ENCODE measurements at places on chromosomes 16 and 17.
A peak's percentile ranks its signal among the peaks of the same experiment; 100 is the strongest.

GRCh38 chr17:59366040-59366757, 34.7 kb downstream of the YPEL2 start:
- no peak for DNase-seq

DNA sequence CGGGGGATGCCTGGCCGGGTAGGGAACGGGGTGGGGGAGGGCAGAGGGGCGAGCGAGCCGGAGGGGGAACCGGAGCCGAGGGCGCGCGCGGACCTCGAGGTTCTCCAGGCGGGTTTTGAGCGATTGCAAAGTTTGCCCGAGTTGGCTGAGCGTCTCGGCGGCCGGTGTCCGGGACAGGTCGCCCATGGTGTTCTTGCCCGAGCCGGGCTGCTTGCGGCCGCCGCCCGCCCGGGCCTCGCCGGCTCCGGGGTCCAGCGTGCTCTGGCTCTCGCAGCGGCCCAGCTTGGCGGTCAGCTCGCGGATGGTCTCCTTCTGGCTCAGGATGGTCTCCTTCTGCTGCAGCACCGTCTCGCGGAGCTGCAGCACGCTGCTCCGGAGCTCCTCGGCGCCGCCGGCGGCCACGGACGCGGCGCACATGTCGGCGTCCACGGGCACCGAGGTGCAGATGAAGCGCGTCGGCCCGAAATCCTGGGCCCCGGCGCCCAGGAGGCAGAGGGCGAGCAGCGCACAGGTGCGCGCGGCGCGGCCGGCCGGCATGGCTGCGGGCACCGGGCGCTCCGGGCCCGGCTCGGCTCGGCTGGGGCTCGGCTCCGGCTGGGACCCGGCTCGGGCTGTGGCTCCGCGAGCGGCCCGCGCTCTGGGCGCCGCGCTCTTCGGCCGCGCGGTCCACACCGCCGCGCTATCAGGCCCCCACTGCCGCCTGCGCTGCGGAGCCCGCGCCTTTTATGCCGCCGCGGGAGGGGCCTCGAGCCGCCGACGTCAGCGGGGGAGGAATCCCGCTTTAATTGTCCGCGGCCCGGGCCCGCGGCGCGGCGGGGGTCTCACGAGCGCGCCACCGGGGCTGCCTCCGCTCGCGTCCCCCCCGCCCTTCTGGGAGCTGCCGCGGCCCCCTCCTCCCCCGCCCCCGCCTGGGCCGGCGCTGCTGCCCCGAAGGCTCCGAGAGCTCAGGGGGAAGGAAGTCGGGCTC, at the start of gene NPTX1:
NPTX1 (minus strand) TSS at position 698 of the 967 bp plus-strand sequence; CDS start at position 537, 161 bp downstream.
- no peak for DNase-seq

- DNase-seq, result no peak
Measured at GRCh38 chr16:64061621-64062020, 1060.2 kb downstream of the CDH11 start.

DNA sequence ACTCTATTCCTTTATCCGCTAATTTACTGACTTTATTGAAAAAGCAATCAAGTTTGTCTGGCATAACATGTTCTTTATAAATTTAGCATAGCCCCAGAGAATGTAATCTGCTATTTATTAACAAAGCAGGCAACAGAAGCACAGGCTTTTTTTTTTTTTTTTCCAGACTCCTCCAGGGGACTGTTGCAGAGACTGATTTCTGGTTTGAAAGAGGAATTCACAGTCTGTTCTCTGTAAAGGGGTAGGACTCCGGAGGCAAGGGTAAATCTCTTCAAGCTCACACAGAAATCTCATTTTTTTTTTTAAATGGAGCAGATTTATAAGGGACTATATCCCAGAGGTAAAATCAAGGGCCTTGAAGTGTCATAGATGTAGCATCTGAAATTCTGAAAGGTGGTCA, 1386.5 kb upstream of the CDH8 start:
- no peak for DNase-seq

DNA sequence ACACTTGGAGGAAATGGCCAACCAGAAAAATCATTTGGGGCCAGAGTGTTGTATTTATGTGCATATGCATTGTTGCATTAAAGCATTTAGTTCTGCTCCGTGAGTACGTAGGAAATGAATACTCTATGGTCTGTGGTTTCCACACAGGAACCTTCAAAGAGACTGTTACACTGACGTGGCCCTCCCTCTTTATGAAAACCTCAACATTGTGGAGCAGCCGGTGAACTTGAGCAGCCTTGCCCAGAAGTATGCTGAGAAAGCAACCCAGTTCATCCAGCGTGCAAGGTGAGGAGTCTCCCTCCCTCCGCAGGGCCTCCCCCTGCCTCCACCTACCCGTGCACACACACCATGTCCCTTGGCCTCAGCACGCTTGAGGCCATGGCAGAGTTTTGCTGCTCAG, 65.2 kb downstream of the ARSG start:
- DNase-seq, result peak; percentile 39

DNA sequence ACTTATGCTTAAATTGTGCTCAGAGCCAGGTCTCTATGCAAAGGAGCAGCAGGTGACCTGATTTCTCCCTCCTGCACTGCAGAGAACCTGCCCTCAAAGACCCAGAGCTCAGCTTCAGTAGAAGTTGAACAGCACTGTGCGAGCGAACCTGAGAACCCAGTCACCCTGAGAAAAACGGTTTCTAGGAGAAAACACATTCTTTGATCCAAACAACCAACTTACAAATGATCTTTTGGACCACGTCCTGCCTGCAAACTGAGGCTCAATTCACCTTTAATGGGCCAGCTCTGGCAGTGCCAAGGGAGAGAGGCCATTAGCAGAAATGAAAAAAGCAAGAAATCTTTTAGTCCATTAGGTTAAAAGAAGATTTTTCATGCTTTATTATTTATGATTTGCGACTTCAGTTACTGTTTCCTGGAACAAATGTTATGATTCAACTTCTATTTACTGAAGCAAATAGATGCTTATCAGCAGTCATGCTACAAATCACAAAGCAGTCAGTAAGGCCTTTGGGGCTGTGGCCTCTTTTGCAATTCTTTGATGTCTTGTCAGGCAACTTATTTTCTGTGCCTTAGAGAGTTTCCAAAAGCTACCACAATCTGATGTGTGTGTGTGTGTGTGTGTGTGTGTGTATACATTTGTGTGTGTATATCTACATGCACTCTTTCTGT, 65.7 kb upstream of the LRRC37A3 start:
- DNase-seq, result peak; percentile 45

DNA sequence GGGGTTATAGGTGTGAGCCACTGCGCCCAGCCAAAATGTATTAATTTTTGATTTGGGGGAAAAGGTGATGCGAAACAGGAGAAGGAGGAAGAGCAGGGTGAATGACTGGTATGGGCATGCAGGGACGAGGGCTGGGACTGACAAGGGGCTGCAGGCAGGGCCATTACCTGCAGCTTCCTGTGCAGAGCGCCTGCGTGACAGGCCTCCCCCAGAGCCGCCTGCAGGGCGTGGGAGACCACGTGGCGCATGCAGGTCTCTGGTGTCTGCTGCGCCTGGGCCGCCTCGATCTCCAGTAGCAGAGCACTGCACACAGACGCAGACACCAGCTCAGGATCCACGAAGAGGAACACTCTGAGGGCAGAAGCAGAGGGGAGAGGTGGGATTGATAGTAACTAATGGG, 32.4 kb downstream of the PIK3R6 start:
- no peak for DNase-seq

GRCh38 chr17:82884341-82884969, 44.6 kb upstream of the ZNF750 start:
- DNase-seq, result no peak

- DNase-seq, result no peak
Measured at GRCh38 chr17:46805771-46806170, 12.7 kb downstream of the WNT3 start.

DNA sequence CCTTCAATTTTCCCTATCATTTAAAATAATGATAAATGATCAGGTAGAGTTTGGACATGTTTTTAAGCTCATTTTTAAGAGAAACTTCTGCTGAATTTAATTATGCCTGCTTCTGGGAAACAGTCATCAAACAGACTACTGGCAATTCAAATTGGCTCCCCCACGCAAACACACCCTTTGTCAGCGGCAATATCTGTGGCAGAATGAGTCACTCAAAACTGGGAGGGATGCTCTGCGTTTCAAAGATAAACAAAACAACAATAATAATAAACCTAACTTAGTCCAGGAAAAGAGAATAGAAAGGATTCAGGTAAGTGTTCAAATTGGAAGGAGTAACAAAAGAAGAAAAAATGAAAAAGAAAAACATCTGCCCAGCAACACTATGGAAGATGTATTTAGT, 108.1 kb upstream of the ERCC4 start:
- no peak for DNase-seq

GRCh38 chr16:51144203-51144602, 6.9 kb downstream of the SALL1 start:
- DNase-seq, result no peak

- DNase-seq, result no peak
Measured at GRCh38 chr16:88434746-88435145, 18.3 kb upstream of the ZFPM1 start.

GRCh38 chr17:1005361-1005946, 8.5 kb downstream of the TIMM22 start:
- no peak for DNase-seq

DNA sequence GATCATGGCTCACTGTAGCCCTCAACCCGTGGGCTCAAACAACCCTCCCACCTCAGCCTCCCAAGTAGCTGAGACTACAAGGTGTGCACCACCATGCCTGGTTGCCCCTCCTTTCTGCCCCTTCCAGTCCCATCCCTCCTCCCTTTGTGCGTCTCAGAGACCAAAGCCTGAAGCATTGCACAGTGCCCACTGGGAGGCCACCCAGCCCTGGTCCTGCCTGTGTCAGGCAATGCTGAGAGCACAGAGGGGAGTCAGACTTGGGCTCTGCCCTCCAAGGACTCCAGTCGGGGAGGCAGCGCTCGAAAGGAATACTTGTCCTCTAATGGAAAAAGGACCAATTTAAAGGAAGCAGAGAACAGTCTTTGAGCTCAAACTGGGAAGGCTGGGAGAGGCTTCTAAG, 20.4 kb downstream of the RAI1 start:
- DNase-seq, result no peak

- no peak for DNase-seq
Measured at GRCh38 chr16:29972500-29972899, 1.2 kb upstream of the TAOK2 start.

GRCh38 chr17:73603971-73604370, 40.3 kb downstream of the SDK2 start:
- DNase-seq, result no peak

DNA sequence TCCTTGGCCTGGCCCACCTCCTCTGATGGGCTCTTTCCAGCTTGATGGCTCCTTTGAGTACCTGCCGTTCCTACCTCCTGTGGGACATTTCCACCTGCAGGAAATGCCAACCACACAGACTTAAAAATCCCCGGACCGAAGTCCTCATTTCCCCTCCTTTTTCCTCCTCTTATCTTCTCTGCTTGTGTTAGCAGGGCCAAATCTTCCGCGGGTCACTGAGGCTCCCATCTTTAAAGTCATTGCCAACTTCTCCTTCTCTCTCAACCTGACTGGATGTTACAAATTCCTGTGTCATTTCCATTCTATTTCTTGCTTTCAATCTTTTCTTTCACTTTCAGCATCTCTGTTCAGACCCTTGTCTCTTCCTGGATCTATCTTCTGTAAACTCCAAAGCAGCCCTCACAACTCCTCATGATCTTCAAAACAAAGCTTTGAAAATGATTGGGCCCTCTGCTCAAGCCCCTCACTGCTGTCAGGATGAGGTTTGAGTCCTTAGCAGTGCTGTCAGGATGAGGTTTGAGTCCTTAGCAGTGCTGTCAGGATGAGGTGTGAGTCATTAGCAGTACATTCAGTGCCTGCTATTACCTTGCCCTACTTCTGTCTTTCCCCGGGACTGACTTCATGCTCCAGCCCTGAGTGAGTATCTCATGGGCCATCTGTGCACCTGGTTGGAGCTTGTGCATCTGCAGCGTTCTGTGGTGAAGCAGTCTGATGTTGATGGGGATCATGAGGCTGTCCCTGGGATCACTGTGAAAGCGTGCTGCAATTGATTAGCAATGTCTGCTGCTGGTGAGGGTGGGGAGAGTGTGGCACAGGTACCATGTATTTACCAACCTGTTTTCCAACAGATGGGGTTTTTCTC, 100.1 kb downstream of the IRF8 start:
- DNase-seq, result no peak

- no peak for DNase-seq
Measured at GRCh38 chr16:50478773-50479149, 69.4 kb upstream of the NKD1 start.

DNA sequence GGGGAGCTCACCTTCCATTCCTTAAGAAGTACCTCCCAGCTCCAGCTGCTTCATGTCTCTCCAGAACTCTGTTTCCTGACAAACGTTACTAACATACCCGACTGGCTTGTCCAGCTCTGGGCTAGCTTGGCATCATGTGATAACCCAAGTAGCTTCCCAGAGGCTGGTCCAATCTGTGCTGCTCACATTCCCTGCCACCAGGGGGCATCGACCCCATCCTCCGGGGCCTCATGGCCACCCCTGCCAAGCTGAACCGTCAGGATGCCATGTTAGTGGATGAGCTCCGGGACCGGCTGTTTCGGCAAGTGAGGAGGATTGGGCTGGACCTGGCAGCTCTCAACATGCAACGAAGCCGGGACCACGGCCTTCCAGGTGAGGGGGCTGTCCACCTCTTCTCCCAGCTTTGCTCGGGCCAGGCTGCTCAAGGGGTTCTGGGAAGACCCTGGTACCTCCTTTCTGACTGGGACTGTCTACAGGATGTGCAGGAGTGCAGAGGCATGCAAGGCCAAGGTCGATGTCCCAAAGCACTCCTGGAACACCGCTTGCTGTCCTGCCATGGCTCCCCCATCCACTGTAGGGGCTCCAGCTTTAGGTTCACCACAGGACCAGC, 7.6 kb downstream of the EPX start:
- peak; percentile 37 for DNase-seq

GRCh38 chr16:87178977-87179376, 138.2 kb downstream of the C16orf95 start:
- no peak for DNase-seq

GRCh38 chr17:17403899-17404576, 72.8 kb upstream of the MED9 start:
- DNase-seq, result peak; percentile 32

GRCh38 chr16:83345846-83346640, 461.7 kb upstream of the HSBP1 start:
- no peak for DNase-seq

DNA sequence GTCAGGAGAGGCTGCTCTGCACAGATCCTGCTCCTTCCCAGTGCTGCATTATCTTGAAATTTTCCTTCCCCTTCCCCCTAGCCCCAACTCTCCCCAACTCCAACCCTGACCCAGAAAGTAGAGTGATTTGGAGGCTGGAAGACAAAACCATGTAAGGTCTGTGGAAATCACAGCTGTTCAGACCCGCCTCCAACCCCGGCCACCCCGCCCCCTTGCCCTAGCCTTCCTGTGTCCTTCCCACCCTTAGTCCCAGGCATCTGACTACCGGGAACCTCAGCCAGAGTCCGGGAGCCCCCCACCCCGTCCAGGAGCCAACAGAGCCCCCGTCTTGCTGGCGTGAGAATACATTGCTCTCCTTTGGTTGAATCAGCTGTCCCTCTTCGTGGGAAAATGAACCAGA, at the start of gene AOC3:
AOC3 (plus strand) TSS at position 246 of the 400 bp plus-strand sequence; CDS start at position 391, 145 bp downstream.
- DNase-seq, result no peak

DNA sequence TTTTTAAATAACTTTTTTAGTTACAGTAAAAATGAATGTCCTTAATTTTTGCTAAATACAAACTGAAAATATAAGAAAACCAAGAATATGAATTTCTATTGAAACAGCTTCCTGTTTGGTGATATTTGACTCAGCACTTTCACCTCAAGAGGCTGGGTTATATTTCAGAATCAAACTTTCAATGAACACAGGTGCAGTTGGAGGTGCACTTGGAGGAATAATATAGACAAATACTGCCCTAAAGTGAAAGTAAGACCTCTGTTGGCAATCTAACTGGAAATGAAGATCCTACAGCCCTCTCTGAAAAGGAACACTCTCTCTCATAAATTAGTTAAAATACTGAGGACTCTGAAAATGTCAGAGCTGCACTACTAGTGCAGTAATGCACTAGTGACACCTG, 106.2 kb downstream of the BRIP1 start:
- DNase-seq, result no peak

GRCh38 chr17:63436523-63437110, 9.5 kb downstream of the CYB561 start:
- DNase-seq, result no peak
